ENCODE measurements at places on chromosomes 12 and 14. TPM values are rescaled to one million over a fixed set of nuclear protein-coding genes. Genes with fewer than 3 reads are reported as not detected.

Gene KRT82
- not detected for polyA plus RNA-seq

Gene MEG3
- 7.7 TPM for polyA plus RNA-seq

DNA sequence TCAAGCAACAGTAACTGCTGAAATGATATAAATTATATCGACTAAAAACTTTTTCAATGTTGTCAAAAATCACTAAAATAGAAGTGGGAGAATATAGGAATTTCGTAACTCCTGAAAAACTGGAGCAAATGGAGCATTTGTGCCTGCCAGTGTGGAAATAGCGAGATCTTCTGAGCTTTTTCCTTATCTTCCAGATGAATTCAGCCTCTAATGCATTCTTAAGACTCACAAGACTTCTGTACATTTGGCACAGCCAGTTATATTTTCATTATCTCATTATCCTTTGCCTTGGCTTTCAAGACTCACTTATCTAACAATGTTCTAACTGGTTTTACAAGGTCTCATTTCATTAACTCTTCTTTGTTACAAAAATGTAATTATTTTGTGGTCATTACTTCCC is 252.4 kb downstream of the GXYLT1 start:
- DNase-seq = no peak

DNA sequence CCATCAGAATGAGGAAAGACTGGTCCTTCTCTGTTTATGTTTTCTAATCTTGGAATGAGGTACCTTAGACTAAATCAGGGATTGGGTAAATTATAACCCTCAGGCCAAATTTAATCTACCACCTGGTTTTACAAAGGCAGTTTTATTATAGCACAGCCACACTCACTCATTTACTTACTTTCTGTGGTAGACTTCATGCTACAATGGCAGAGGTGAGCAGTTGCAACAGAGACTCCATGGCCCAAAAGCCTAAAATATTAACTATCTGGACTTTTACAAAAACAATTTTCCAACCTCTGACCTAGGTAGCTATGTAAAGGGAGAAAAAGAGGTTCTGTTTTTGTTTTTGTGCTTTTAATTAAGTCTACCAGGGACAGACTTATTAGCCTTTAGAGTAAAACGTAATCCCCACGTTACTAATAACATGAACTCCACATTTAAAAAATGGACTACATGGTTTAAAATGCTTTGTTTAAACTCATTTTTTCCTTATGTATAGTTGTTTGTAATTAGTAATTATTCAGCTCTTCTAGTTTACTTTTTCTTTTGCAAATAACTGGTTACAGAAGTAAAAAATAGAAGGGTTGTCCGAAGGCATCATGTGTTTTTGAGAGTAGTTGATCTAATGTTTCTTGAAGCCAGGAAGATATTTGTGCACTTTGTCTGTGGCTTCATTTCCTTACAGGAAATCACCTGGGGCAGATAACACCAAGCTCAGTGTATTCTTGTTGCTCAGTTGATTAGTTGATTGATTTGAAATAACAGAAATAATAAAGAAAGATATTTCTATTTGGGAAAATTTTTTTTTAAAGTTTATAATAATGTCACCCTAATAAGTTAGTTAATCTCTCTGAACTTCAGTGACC is 57.6 kb upstream of the ATP2B1 start:
- no peak for DNase-seq

DNA sequence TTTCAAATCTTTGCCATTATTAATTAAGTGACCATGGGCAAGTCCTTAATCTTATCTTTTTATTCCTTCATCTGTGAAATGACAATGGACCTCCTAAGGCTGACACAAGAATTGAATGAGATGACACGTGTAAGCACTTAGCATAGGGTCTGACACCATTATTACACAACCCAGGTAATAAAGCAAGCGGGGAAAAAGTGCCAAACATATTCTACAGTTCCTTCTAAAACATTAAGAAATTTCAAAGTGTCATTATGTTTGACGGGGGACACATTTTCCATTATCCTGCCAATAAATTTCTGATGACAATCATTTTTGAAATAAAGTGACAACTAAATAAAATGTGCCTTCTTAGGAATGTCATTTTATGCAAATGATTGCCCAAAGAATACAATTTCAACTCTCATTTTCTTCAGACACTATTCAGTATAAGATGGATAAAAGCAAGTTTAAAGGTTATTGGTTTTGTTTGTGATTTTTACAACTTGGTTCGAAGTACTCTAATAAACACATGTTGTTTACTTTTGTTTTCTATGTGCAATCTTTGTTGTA is 3.0 kb downstream of the ANKS1B start:
- no peak for DNase-seq

GRCh38 chr12:510071-510825 is 50.5 kb downstream of the B4GALNT3 start:
- DNase-seq = no peak

- DNase-seq = no peak
Measured at GRCh38 chr12:14216405-14217294, 148.8 kb upstream of the ATF7IP start.

Gene PTPRR
- polyA plus RNA-seq = 0.62 TPM

DNA sequence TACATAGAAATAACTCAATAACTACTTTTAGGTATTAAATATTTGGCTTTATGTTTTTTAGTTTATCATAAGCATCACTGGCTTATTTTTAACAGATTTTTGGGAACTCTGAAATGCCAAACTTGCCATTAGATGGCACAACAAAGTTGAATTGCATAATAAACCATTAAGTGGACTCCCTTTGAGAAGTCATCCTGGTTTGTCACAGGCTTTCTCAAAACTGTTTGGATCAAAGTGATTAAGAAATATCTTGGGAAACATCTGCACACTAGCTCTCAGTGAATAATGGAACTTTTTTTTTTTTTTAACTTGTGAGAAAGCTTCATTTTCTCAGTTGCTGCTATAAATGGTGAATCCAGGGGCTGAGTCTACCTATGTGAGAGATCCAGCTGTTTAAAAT is 4.3 kb downstream of the SLC16A7 start:
- DNase-seq = no peak

Gene SERPINA4
- not detected for polyA plus RNA-seq

- no peak for DNase-seq
Measured at GRCh38 chr12:127797918-127798317, 469.1 kb upstream of the TMEM132C start.

Gene HOXC9
- not detected for polyA plus RNA-seq

DNA sequence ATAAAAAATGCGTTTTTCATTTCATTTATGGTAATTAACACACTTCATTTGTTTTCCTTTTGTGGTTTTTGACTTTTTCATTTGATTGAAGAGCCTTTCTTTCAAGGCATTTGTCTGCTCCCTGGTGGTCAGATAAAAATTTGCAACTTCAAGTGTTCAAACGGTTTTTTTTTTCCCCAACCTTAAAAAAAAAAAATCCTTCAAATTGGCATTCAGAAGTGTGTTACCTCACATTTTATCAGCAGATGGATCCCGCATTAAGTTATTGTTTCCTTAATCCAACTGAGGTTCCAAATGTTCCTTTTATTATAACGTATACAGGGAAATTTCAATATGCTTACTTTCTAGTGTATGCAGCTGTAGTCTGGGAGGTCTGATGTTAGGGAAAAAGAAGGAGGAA is 47.2 kb downstream of the MYF5 start:
- no peak for DNase-seq

Gene SLCO1A2
- not detected for polyA plus RNA-seq

Gene RGS6
- polyA plus RNA-seq = 6.0 TPM

GRCh38 chr12:32134101-32134888 is 27.6 kb downstream of the BICD1 start:
- DNase-seq = no peak

GRCh38 chr14:89276424-89276975 is 140.5 kb downstream of the FOXN3 start:
- DNase-seq = no peak

- no peak for DNase-seq
Measured at GRCh38 chr12:42639556-42639955, 50.0 kb upstream of the PRICKLE1 start.

DNA sequence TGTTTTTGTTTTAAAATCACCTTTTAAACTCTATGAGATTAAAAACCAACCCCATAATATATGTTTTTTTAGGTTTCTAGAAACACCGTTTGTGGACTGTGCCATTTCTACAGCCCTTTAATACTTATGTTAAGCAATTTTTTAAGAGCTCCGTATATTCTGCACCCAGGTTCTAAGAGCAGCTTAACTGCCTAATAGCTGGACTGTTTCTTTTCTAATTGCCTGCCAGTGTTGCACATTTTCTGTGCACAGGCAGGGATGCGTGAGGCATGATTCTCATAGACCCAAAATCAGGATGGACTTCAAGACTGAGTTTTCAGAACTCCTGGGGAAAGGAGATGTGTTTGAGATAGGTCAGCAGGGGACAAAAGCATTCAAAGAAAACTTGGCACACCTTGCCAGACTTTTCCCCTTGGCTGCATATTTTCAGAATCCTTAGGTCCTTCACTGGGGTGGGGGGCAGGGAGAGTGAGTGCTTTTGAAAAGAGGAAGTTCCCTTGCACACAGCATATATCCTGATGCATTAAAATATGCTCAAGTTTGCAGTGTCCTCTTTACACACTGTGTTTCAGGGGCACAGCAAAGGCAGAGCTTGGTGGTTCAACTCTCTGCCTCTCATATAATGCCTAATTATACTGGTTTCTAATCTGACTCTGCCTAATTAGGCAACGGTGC is 27.9 kb downstream of the TMEM30B start:
- DNase-seq = no peak

Gene GDF3
- polyA plus RNA-seq = 0.36 TPM

- DNase-seq = no peak
Measured at GRCh38 chr12:6442836-6443235, 1.9 kb upstream of the CD27 start.

DNA sequence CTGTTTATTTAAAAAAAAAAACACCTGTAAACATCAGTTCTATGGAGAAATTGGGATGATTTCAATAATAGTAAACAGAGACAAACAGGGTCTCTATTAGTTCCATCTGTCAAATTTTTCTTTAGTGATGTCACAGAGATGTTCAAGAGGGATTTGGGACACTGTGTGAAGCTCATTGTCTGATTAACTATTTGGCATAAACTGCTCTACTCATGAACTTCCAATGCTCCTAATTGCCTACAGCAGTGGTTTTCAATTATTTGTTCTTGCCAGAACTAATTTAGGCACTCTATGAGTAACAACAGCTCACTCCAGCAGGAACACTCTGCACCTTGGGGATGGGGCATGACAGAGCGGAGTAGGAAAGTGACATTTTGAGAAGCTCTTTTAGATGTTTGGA is 250.1 kb upstream of the PRKD1 start:
- no peak for DNase-seq

Gene EIF2S3B
- 0.16 TPM for polyA plus RNA-seq
